ENCODE measurements at places on chromosomes 16 and 17.

DNA sequence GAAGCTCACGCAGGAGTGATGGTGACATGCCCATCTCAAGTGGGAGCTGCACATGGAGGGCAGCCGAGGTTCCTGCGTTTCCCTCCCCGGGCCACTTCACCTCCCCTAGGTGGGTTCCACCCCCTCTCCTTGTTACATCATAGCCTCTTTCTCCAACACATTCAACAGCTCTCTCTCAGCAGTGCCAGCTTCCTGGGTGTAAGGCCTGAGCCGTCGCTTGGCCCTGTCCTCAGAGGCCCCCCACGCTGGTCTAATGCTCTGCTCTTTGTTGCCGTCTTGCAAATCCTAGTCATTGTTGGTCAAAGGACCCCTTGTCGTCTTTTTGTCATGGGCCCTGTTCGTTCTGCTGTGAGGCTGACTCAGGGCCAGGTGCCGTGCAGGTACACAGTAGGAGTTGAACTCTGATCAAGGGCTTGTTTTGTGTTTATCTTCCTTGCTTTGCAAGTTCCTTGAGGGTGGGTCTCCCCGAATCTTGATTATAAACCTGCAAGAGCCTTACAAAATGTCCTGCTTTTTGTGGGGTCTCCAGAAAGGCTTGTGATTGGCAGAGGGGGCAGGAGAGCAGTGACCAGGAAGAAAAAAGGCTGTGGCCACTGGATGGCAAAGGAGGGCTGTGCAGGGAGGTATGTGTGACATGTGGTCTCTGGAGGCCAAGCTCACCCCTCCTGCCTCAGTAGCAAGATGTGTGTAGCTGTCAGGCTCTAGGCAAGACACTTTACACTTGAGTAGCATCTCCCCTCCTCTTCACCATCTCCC lies 136.6 kb downstream of the CCDC182 start:
- DNase-seq: no peak

DNA sequence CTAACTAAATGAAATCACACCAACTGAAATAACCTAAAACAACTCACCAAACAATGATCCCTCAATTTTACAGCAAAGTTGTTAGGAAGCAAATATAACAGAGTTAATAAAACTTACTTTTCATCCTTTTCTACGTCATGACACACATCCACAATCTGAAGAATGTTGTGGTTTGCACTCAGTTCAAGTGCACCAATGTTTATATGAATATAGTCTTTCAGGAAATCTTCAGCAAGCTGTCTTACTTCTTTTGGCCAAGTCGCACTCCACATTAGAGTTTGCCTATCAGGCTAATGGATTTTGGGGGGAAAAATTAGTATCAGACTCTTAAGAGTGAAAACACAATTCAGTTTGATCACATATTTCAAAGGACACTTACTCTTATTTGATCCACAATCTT lies 3.3 kb downstream of the DDX5 start:
- no peak for DNase-seq

GRCh38 chr17:5758651-5759050 lies 174.3 kb upstream of the NLRP1 start:
- peak; percentile 22 for DNase-seq

DNA sequence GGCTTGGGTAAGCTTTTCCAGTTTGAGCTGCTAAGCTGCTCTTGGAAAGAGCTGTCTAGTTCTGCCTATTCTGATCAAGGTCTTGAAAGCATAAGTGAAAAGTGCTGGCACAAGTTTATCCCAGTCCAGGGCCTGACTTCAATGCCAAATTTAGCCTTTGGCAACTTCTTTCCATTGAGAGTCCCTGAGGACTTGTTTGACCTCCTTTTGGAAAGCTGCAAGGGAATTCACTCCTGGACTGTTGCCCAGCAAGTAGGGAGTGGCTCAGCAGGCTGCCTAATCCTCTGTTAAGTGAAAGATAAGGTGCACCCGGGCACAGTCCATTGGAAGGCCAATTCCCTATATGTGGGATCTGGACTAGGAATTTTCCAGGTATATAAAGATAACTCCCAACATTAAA lies 16.0 kb upstream of the TANC2 start:
- DNase-seq: no peak

- no peak for DNase-seq
Measured at GRCh38 chr17:74380086-74380958, 13.0 kb downstream of the GPR142 start.

DNA sequence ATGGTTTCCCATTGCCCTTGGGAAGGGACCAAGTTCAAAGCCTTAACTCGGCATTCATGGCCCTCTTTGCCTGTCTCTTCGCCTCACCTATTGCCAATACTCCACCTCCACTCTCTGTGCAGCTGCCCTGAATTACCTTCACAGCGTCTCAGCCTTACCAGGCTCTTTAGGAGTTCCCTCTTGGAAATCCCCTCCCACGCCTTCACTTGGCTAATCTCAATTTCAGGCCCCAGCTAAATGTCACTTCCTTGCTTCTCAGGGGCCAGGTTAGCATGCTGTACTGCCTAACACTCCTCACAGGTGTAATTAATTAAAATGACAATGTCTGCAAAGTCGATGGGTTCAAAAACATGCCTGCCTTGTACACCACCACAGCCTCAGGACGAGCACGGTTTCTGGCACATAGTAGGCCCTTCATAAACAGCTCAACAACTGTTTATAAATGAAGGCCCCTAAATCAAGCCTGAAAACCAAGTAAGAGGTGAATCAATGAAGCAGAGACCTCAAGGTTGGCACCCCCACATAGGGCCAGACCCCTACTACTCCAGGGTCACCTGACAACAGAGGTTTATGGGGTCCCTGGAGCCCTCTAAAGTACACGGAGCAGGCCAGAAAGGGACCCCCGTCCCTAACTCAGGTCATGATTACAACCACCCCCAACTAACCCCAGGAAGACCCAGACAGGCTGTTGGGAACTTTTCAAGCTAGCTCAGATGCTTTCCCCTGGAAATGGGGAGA lies 11.2 kb upstream of the EEF2K start:
- no peak for DNase-seq

GRCh38 chr16:48612611-48613010 lies 2.6 kb upstream of the N4BP1 start:
- DNase-seq: no peak

- DNase-seq: no peak
Measured at GRCh38 chr17:56678249-56679114, 85.0 kb downstream of the NOG start.

GRCh38 chr17:39667945-39668924 lies at the start of gene PNMT:
TSS of gene PNMT (plus strand) at chr17:39668453. CDS start at chr17:39668476, 23 bp downstream.
- no peak for DNase-seq

GRCh38 chr16:10100829-10101228 lies 81.4 kb downstream of the GRIN2A start:
- no peak for DNase-seq

- DNase-seq: no peak
Measured at GRCh38 chr17:49130891-49131290, 1.7 kb upstream of the B4GALNT2 start.

GRCh38 chr17:66981983-66982508 lies 17.5 kb downstream of the CACNG4 start:
- no peak for DNase-seq

DNA sequence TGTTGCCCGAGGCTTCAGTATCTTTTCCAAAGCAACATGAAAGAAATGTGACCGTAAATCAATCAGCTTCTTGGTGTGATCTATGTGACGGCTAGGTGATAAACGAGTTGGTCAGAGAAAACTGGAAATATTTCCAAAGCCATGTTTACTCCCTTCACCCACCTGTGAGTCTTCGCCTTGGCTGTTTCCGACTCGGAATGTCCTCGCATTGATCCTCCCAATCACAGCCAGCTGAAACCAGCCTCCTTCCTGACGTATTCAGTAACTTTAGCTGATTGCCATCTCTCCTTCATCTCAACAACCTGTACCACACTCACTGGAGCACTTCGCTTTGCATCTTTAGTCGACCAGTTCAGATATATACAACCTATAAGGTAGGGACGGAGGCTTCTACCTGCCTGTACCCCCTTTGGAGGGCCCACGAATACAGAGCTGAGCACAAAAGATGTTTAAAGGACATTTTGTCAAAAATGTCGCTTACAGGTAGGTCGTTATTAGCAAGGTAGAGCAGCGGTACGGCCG lies 705 bp downstream of the KRABD2 start:
- DNase-seq: no peak

- DNase-seq: no peak
Measured at GRCh38 chr16:49733313-49734009, 122.5 kb downstream of the ZNF423 start.

- peak; percentile 17 for DNase-seq
Measured at GRCh38 chr17:31216031-31216751, 80.8 kb downstream of the OMG start.

Measured in NCI-H1048 (cell line).